Ovary (tissue), 10 donors: ENCODE measurements at places on chromosomes 3 and 15. TPM values are rescaled to one million over a fixed set of nuclear protein-coding genes. Genes with fewer than 3 reads are reported as not detected.

Gene TPRG1
- total RNA-seq = 20.2 TPM

Gene AHSG
- total RNA-seq = 0.25 TPM

Gene NOX5
- total RNA-seq = 1.5 TPM

Gene GOLGA8T
- total RNA-seq = not detected

Gene CYP1A1
- not detected for total RNA-seq

Gene GUCA1C
- total RNA-seq = not detected

Gene SPATA12
- not detected for total RNA-seq

Gene DAG1
- 49.2 TPM for total RNA-seq

Gene HES1
- 41.3 TPM for total RNA-seq

Gene MST1R
- total RNA-seq = 1.2 TPM

Gene ASB14
- total RNA-seq = not detected

Gene ARL6
- total RNA-seq = 7.0 TPM

Gene TMEM212
- total RNA-seq = not detected

Gene ADGRG7
- total RNA-seq = not detected

Gene EFCAB12
- total RNA-seq = 0.94 TPM

Gene INSYN1
- 31.1 TPM for total RNA-seq

Gene TNFAIP8L3
- total RNA-seq = 24.1 TPM

Gene AP4E1
- total RNA-seq = 10.1 TPM

Gene KBTBD8
- 0.66 TPM for total RNA-seq

Gene CFAP20DC
- 0.10 TPM for total RNA-seq

Gene CD86
- 4.8 TPM for total RNA-seq

Gene CLDN11
- total RNA-seq = 79.5 TPM

Gene GOLGA8J
- total RNA-seq = not detected

Gene SLC22A14
- total RNA-seq = not detected

Gene KLHL25
- 5.8 TPM for total RNA-seq

Gene LTF
- total RNA-seq = 1.2 TPM

Gene CEP152
- 2.2 TPM for total RNA-seq

Gene TNNC1
- 0.85 TPM for total RNA-seq

Gene FBN1
- 140 TPM for total RNA-seq
